GM13976 (cell line): ENCODE measurements at places on chromosomes 4 and X.
A peak's percentile ranks its signal among the peaks of the same experiment; 100 is the strongest.

DNA sequence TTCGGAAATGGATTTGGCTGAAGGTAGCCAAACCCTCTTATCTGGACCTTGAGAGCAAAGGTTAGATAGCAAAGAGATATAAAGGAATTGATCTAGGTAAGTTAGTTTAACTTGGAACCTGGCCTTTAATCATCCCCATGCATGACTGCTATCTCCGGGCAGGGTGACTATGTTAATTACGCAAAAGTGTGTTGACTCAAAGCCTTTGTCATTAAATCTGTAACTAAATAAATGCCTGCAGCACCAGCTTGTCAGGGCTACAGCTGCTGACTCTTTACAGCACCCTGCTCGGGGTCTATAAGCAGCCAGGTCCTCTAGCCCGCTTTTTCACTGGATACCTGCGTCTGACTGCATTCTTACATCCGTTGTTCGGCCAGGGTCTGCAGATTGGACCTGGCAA is 201.7 kb downstream of the TBCK start:
- DNase-seq: no peak

- DNase-seq: peak; percentile 37
Measured at GRCh38 chr4:147586637-147587036, 30.6 kb upstream of the TMEM184C start.

DNA sequence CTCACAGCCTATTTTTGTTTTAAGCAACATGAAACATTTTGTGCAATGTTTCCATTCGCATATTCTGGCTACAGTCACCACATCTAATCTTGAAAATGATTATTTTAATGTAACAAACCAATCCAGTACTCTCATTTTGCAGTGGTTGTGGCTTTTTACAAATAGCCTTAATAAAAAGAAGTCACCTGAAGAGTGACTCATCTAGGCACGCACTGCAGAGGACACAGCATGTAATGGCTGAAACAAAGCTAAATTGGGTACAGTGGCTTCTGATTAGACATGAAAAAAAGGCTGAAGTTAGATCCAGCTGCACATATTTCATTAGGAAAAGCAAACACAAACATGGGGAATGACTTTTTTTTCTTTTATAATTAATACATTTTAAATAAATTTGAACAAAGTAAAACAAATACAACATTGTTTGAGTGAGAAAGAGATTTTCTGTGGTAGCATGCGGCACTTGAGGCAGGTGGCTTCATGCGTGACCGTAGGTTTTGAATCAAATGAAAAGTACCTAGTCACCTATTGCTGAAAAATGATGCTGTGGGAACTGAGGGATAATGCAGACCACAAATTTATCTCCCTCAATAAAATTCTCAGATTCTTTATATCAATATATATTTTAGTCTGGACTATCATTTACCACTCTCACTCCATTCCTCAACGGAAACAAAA is 240.8 kb upstream of the DDX53 start:
- DNase-seq: peak; percentile 7

DNA sequence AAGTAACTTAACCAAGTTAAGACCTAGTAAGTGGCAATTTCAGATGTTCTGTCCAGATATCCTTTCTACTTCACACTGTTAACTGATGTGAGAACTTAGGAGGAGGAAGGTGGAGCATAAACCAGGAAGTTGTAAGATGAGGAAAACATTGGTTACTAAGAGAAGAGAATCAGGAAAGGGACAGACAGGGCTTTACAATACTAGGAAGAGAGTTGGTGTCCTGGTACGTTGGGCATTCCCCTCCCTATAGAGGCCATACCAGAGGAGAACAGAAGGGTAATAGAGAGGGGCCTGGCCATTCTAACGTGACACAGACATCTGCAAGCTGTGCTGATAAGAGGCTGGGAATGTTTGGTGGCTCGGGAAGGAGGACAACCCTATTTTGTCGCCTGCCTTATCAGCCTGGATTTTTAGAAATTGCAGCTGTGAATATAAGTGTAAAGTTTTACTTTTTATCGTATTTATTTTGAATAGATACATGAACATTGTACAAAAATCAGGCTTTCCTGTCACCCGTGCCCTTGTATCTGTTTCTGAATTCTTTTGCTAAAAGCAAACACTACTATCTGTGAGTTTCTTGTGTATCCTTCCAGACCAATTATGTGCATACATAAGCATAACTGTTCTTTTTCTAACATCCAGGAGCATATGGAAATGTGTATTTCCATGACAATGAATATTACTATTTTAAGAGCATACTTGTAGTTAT is 53.5 kb upstream of the HPRT1 start:
- no peak for DNase-seq

DNA sequence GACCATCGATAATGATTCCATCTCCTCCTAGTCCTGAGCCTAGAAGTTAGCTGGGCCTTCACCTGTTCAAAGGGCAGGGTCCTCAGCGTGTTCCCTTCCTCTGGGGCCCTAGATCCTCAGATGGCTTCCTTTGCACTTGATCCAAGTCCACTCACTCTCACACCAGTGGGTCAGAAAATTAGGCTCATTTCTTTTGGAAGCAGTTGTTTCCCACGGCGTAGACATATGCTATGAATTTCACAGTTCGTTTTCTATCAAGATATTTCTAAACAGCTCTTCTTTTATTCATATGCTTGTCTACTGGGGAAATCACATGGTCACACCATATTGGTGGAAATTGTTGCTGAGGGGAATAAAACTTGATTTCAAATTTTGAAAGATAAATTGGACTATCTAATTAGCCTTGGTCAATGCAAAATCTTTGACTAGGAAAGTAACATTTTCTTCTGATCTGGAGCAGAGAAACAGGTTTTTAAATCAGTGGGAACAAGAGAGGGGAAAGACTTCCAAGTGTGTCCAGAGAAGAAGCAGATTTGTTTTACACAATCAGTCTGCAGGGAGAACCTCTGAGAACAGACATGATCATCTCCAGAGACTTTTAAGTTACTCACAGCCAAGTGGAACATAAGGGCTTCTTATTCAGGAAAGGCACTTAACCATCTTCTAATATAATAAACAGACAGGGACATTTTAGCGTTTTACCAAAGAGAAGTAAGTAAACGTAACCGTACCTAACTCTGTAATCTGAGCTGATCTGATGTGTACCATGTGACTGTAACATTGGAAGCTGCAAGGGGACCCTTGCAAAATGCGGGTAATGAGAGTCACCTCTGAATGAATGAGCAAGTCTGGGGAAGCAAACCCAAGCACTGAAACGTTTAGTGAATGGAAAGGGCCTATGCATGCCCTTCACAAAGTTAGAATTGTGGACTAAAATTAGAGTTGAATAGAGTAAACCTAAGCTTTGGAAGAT is 455.7 kb upstream of the FAT1 start:
- DNase-seq: no peak

- no peak for DNase-seq
Measured at GRCh38 chr4:61678297-61678696, 478.2 kb downstream of the ADGRL3 start.

- no peak for DNase-seq
Measured at GRCh38 chrX:32995427-32995826, 215.9 kb downstream of the DMD start.

- no peak for DNase-seq
Measured at GRCh38 chr4:172245516-172245915, 432.3 kb downstream of the GALNTL6 start.

DNA sequence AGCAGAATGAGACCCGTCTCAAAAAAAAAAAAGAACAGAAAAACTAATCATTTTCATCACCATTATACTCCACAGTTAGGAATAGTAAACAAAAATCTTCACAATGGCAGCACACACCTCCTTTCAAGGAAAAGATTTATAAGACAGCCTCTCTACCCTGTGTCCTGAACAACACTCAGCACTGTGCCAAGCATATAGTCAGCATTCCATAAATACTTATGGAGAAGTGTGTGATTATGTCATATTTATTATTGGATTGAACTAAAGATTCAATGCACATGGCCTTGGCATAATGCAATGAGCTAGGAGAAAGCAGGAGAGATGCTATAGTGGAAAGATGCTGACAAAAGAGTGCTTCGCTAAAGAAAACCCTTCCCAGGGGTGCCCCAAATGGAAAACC is 52.6 kb downstream of the FAM114A1 start:
- no peak for DNase-seq

DNA sequence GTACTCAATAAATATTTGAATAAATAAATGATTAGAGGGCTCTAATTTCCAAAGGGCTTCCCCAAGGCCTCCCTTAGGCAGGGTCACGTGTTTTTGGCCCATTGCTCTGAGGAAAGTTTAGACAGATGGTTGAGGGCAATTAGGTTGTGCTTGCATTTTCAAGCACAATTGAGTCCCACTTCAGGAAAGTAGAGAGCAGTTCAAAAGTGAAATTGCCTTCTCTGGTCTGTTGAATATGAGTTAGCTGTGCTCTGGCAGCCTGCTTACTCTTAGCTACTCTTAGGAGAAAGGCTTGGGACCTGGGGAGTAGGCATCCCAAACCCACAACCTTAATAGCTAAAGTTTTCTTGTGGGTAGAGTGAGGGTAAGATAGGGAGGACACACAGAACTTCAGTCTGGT is 9.0 kb upstream of the DRP2 start:
- no peak for DNase-seq

DNA sequence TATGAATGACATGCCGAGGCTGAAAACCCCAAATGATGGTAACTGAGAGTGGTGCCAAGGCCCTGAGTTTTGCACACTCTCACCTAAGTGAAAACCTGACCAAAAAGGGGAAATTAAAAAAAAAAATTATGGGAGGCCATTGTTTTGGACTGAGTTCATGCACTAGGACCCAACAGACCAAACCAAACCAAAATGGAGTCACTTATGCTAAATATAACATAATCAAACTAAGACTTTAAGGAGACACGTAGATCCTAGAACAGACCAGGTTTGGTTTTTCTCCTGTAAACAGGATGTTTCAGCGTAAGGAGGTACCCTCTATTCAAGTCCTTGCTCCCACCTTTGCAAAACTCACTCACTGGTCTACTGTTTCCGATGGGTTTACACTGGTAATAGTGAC is 453.0 kb downstream of the INPP4B start:
- DNase-seq: no peak

GRCh38 chr4:8058031-8058479 is 100.6 kb downstream of the ABLIM2 start:
- DNase-seq: no peak

DNA sequence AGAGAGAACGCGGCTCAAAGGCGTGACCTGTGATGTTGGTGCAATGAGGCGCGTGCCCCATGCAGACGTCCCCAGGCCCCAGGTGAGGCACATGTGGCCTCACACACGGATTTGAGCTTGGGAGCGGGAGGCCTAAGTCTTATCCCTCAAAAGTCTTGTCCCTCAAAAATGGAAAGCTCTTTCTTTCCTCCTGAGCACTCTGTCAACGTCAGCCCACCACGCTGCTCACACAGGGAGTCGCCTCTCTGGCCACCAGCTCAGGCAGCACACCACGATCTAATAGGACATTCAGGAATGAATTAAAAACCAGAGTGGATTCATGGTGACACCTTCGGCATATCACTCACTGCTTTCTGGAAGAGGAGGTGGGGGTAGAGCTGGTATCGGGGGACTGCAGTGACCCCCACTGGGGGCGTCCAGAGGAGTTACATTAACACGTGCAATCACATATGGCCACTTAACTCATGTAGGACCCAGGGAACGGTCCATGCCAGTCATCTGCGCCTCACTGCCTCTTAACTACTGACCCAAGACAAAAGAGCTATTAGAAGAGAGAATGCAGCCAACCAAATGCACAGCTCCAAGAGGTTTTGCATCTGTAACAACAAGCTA is 21.9 kb upstream of the CYP4V2 start:
- DNase-seq: no peak

GRCh38 chr4:154184238-154184637 is 307.4 kb downstream of the DCHS2 start:
- no peak for DNase-seq

- DNase-seq: no peak
Measured at GRCh38 chrX:9204560-9204959, 170.6 kb upstream of the FAM9B start.

DNA sequence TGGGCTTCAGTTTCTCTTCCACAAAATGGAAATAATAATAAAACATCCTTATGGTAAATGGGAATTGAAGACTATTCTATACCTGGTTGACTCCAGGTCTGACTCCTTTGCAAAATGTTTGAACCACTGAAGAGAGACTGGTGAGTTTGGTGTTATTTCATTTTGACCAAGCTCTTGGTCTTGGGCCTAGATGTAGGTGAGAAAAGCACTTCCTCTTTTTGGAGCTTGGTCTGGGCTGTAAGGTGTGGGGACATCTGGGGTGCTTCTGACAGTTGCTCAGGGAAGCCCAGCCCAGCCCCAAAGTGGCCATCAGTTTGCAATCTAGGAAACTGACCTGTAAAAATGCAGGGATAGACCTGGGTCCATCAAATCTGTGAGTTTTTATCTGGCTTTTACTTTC is 26.8 kb upstream of the SOD3 start:
- DNase-seq: peak; percentile 31

DNA sequence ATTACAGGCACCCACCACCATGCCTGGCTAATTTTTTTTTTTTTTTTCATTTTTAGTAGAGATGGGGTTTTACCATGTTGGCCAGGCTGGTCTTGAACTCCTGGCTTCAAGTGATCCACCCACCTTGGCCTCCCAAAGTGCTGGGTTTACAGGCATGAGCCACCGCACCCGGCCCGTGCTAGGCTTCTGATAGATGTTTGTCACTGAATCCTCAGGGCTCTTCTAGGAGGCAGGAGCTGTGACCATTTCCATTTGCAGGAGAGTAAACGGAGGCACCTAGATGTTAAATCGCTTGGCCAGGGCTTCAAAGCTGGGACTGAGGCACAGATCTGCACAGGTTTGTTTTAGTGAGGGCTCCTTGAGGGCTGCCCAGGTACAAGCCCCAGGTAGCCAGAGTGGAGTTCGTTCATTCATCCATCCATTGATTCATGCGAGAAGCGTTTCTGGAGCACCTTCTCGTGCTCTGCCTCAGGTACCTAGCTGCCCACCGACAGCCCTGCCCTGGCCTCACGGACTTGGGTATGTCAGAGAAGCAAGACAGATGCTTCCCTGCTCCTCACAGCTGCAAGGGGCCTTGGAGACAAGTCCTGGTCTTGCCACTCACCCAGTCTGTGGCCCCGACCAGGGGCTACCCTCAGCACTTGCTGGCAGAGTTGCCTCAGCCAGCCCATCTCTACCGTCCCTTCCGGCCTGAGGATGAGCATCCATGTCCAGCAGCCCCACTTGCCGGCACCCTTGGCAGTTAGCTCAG is 106.4 kb downstream of the PSAPL1 start:
- no peak for DNase-seq

DNA sequence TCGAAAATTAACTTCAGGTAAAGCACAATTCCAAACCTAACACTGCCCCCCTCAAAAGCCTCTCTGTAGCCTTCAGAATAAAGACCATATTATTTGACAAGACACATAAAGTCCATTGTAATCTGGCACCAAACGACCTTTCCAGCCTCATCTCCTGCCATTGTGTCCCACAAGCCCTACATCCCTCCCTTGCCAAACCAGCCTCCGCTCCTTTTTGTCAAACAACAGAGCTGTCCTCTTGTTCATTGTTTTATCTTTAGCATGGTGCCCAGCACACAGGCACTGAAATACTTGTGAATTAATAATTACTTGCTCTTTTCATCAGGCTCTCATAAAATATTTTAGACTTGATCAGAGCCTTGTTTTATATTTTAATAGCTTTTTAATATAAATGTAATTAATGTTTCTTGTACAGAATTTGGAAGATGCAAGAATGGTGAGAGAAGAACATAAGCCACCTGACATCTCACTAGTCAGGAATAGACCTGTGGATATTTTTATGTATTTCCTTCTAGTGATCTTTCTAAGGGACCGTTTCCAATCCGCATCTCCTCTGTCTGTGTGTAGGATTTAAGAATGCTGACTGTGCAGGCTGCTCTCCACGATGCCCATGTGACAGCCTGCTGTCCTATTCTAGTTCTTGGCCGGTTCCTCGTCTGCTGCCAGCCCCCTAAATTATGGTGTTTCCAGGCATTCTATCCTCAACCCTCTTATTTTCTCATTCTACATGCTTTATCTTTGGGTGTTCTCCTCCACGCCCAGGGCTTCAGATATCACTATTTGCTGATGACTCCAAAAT is 3.0 kb upstream of the IRF2 start:
- DNase-seq: no peak
